ENCODE measurements at places on chromosomes 2 and 18. TPM values are rescaled to one million over a fixed set of nuclear protein-coding genes. Genes with fewer than 3 reads are reported as not detected.
A peak's percentile ranks its signal among the peaks of the same experiment; 100 is the strongest.

The DNAJC5G gene
- total RNA-seq: 0.44 TPM

The ZNF385B gene
- total RNA-seq: 3.0 TPM

The ATAD2B gene
- 17.5 TPM for total RNA-seq

The CD8A gene
- total RNA-seq: not detected

GRCh38 chr18:45320724-45321123 lies 294.6 kb upstream of the SLC14A2 start:
- H3K27ac ChIP-seq: no peak overlapping the region
- H3K4me3 ChIP-seq: no peak overlapping the region
- no peaks in the 10 kb centered on the region for H3K4me1 ChIP-seq
- no peaks in the 10 kb centered on the region for H3K36me3 ChIP-seq
- DNase-seq: no peak

- H3K27ac ChIP-seq: no peak overlapping the region
- peaks cover 3% of the 10 kb centered on the region for H3K36me3 ChIP-seq
- no peak overlapping the region for H3K4me3 ChIP-seq
- H3K4me1 ChIP-seq: peaks cover 53% of the 10 kb centered on the region
- DNase-seq: peak; percentile 24
Observed at GRCh38 chr2:60515721-60516226, 37.7 kb downstream of the BCL11A start.

DNA sequence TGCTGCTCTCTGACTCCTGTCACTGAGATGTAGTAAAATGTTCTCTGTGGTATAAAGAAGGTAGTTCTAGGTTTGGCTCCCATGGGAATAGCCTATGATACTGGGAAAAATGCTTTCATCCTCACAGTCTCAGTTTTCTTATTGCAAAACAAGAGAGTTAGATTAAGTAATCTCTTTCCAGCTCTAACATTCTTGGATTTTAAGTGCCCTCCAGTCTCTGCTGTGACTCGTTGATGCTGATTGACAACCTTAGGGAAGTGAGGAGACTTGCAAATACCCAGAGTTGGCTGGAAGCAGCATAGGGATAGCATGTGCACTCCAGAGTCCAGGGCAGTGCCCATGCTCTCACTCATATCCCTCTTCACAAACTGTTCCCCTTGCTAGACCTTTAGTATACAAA lies 534.9 kb downstream of the SLC4A3 start:
- H3K36me3 ChIP-seq: no peaks in the 10 kb centered on the region
- H3K4me1 ChIP-seq: no peaks in the 10 kb centered on the region
- H3K27me3 ChIP-seq: no peaks in the 10 kb centered on the region
- H3K4me3 ChIP-seq: no peak overlapping the region
- DNase-seq: no peak

DNA sequence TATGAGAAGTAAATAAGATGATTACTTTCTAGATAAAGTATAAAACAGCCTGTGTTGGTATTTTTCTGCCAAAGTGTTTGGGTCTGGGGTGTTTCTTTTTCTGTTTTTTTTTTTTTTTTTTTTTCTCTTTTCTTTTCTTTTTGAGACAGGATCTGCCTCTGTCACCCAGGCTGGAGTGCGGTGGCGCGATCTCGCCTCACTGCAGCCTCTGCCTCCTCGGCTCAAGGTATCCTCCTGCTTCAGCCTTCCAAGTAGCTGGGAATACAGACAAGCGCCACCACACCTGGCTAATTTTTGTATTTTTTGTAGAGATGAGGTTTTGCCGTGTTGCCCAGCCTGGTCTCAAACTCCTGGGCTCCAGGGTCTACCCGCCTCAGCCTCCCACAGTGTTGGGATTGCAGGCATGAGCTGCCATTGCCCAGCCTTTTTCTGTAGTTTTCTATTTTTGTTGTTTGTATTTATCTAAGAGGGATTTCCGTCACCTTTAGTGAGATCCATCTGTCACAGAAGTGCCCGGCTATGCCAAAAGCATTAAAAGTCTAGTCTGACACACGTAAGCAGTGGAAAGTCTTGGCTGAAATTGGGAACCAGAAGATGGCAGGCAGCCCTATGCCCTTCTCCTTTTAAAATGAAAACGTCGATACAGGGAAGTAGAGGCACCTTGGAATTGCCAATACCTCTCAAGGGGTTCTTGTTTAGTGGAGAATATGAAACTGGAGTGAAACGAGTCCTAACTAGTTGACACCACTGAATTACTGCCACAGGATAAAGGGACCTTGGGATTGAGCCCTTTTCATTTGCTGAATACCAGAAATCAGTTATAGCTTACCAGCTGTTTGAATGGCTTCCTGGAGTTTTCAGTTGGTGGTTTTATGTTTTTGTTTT lies 14.0 kb downstream of the UGP2 start:
- peaks cover 29% of the 10 kb centered on the region for H3K4me1 ChIP-seq
- H3K36me3 ChIP-seq: peaks cover 81% of the 10 kb centered on the region
- no peak for DNase-seq
- H3K4me3 ChIP-seq: no peak overlapping the region
- no peak overlapping the region for H3K27ac ChIP-seq
- no peaks in the 10 kb centered on the region for H3K27me3 ChIP-seq

GRCh38 chr2:121245120-121245820 lies 39.7 kb downstream of the TFCP2L1 start:
- no peak overlapping the region for H3K27ac ChIP-seq
- no peaks in the 10 kb centered on the region for H3K27me3 ChIP-seq
- H3K36me3 ChIP-seq: no peaks in the 10 kb centered on the region
- H3K4me3 ChIP-seq: no peak overlapping the region
- no peak for DNase-seq

GRCh38 chr2:70959851-70960832 lies 18.3 kb upstream of the ANKRD53 start:
- H3K4me3 ChIP-seq: no peak overlapping the region
- DNase-seq: peak; percentile 61
- no peaks in the 10 kb centered on the region for H3K36me3 ChIP-seq
- H3K27ac ChIP-seq: no peak overlapping the region
- peaks cover 12% of the 10 kb centered on the region for H3K27me3 ChIP-seq

DNA sequence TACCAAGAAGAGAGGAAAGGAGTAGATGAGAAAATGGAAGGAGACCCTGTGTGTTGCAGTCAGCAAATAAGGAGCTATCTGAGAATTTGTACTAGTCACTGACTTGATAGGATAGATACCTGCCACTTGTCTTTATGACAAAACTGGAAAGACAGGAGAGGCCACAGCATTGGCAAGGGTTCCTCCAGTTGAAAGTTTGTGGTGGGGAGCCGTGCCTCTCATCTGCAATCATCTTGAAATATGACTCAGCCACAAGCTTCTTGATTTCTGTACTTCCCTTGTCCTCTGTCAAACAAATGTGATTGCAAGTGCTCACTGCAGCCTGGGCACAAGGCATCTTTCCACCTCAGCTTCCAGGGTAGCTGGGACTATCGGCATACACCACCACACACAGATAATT lies 99.1 kb downstream of the GREB1L start:
- H3K27ac ChIP-seq: no peak overlapping the region
- no peaks in the 10 kb centered on the region for H3K4me1 ChIP-seq
- no peak for DNase-seq
- H3K4me3 ChIP-seq: no peak overlapping the region

DNA sequence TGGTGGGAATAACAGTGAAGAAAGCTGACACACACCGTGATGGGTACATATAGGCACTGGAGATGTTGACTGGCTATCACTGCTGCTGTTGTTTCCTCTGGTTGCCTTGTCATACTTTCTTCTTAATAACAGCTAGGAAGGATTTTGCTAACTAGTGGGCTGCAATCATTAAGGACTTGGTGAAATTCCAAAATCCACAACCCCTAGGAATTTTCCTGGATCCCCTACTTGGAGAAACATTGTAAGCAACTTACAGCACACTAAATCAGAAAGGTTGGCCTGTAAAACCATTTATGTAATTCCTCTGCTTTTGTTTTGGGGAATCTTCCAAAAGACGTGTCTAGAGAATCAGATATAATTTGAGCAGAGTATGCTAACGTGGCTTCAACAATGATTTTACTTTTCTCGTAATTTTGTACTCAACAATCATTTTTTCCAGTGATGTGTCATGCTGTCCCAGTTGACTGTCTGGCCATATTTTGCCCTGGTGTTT lies 8.0 kb upstream of the COL3A1 start:
- H3K4me3 ChIP-seq: no peak overlapping the region
- DNase-seq: no peak
- H3K4me1 ChIP-seq: no peaks in the 10 kb centered on the region
- H3K36me3 ChIP-seq: no peaks in the 10 kb centered on the region
- H3K27me3 ChIP-seq: no peaks in the 10 kb centered on the region
- H3K27ac ChIP-seq: no peak overlapping the region

DNA sequence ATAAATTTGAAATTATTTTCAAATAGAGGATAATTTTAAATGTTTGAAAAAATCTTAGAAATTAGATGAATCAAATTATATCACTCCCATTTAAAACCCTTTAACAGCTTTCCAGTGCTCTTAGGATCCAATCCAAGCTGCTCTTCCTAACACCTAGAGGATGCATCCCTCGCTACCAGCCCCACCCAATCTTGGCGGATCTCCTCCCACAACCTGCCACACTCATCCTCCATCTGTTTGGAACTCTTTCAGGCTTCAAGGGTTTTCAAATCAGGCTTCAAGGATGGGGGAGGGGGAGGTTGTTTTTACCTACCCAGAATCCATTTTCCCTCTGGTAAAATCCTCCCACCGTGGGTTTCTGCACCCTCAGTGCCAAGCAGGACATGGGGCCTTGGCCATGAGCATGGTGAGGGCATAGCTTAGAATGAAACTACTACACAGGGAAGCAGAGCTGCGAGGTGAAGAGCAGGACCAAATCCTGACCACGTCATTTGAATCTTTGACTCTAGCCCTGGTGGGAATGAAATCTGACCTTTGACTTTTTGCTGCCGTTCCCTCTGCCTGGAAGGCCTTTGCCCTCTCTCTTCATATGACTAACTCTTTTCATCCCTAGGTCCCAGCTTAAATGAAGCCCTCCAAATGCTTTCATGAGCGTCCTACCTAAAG lies 113.0 kb upstream of the MAPRE2 start:
- H3K27ac ChIP-seq: no peak overlapping the region
- no peaks in the 10 kb centered on the region for H3K36me3 ChIP-seq
- no peaks in the 10 kb centered on the region for H3K27me3 ChIP-seq
- no peak overlapping the region for H3K4me3 ChIP-seq
- H3K4me1 ChIP-seq: no peaks in the 10 kb centered on the region

- no peaks in the 10 kb centered on the region for H3K27me3 ChIP-seq
- H3K4me3 ChIP-seq: no peak overlapping the region
- no peak overlapping the region for H3K27ac ChIP-seq
- H3K36me3 ChIP-seq: no peaks in the 10 kb centered on the region
- no peaks in the 10 kb centered on the region for H3K4me1 ChIP-seq
Observed at GRCh38 chr2:189137519-189137918, 42.0 kb downstream of the COL5A2 start.

DNA sequence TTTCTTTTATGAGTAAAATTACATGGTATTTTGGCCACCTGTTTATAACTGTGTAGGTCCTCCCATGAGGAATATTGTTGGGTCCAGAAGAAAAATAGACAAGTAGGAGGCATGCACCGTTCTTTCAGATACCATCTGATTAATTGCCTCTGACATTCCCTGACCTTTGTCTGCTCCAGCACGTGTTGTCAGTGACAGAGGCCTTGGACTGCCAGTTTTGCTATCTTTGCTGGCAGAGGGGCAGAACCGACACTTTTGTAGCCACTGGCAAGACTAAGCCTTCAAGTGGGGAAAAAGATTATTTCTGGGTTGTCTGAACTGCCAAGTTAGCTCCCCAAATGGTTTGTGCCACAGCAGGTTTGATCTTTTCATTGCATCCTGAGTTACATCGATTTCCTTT lies 276.9 kb downstream of the CAMKMT start:
- DNase-seq: no peak
- H3K27me3 ChIP-seq: no peaks in the 10 kb centered on the region
- peak overlapping the region; percentile 82 for H3K27ac ChIP-seq
- no peak overlapping the region for H3K4me3 ChIP-seq
- peaks cover 4% of the 10 kb centered on the region for H3K4me1 ChIP-seq
- peaks cover 4% of the 10 kb centered on the region for H3K36me3 ChIP-seq

DNA sequence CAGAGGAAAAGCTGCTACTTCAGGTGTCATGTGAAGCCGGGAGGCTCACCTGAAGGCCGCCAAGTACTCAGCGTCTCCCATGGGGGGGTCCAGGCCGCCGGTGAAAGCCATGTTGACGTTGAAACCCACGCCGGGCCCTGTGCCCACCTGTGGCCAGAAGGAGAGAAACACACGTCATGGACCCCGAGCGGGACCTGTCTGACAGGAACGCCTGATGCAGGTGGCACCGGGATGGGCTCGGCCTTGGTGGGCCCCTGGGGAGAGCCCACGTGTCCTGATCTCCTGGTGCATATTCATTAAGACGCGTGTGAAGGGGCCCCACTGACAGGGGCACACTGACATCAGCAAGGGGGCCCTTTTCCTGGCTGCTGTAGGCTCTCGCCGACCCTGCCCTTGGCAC lies 233.2 kb downstream of the TWIST2 start:
- no peak overlapping the region for H3K27ac ChIP-seq
- DNase-seq: no peak
- H3K36me3 ChIP-seq: peaks cover 5% of the 10 kb centered on the region
- H3K4me1 ChIP-seq: no peaks in the 10 kb centered on the region
- H3K27me3 ChIP-seq: no peaks in the 10 kb centered on the region

GRCh38 chr18:11850821-11851145 lies 430 bp upstream of the CHMP1B start:
- no peak for DNase-seq
- peaks cover 4% of the 10 kb centered on the region for H3K36me3 ChIP-seq
- no peaks in the 10 kb centered on the region for H3K4me1 ChIP-seq
- no peak overlapping the region for H3K27ac ChIP-seq
- H3K4me3 ChIP-seq: peak overlapping the region; percentile 100

DNA sequence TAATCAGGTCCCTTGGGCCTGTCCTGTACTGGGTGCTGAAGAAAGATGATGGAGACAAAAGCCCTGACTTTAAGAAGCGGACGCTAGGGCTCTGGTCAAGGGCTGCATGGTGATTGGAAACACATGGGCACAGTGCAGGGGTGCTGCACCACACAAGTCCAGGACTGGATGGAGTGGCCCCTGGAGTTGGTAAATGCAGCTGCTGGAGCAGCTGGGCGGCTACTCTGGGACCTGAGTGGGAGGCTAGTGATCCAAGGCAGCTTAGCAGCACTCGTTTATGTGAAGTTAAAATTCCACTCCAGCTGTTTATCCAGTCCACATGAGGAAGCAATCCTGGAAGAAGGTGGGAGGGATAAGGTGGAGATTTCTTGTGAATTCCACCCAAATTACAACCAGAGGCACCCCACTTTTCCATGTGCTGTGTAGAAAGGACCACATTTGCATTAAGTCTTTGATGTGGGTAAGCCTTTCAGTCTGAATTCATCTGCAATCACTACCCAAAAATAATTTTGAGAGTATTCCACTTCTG lies 24.9 kb downstream of the MERTK start:
- DNase-seq: no peak
- H3K4me1 ChIP-seq: no peaks in the 10 kb centered on the region
- H3K4me3 ChIP-seq: no peak overlapping the region
- no peak overlapping the region for H3K27ac ChIP-seq
